HepG2 (cell line): ENCODE measurements at places on chromosomes 1 and 21. TPM values are rescaled to one million over a fixed set of nuclear protein-coding genes. Genes with fewer than 3 reads are reported as not detected.

EFNA1 gene
- total RNA-seq: 41.2 and 81.8 TPM in 2 replicates

KRTAP7-1 gene
- not detected in 2 replicates for total RNA-seq

- DNase-seq: no peak
- H3K27me3 ChIP-seq: no peaks in the 10 kb centered on the region
- no peak overlapping the region for H3K27ac ChIP-seq
- H3K4me3 ChIP-seq: no peak overlapping the region
Observed at GRCh38 chr1:150484431-150484830, 2.8 kb upstream of the TARS2 start.

GRCh38 chr1:207414606-207415108 is 39.5 kb upstream of the CR2 start:
- H3K27ac ChIP-seq: no peak overlapping the region
- H3K4me1 ChIP-seq: no peaks in the 10 kb centered on the region
- H3K36me3 ChIP-seq: no peaks in the 10 kb centered on the region

TENT5C gene
- 0.02 and 0.04 TPM in 2 replicates for total RNA-seq

- H3K4me3 ChIP-seq: no peak overlapping the region
- no peaks in the 10 kb centered on the region for H3K27me3 ChIP-seq
- H3K36me3 ChIP-seq: no peaks in the 10 kb centered on the region
- DNase-seq: no peak
Observed at GRCh38 chr1:223652436-223652941, 13.0 kb downstream of the CAPN8 start.

GRCh38 chr1:36871146-36871971 is 163.0 kb downstream of the GRIK3 start:
- H3K4me1 ChIP-seq: no peaks in the 10 kb centered on the region
- no peak overlapping the region for H3K27ac ChIP-seq
- no peak overlapping the region for H3K4me3 ChIP-seq
- no peak for DNase-seq

PRR9 gene
- total RNA-seq: not detected in 2 replicates

- no peak overlapping the region for H3K4me3 ChIP-seq
- H3K36me3 ChIP-seq: no peaks in the 10 kb centered on the region
- H3K27me3 ChIP-seq: no peaks in the 10 kb centered on the region; the same call in 1 of the 2 replicates
- DNase-seq: no peak
Observed at GRCh38 chr1:110424699-110425611, 17.5 kb upstream of the LAMTOR5 start.

GRCh38 chr1:222242492-222242891 is 305.4 kb downstream of the HHIPL2 start:
- H3K27me3 ChIP-seq: no peaks in the 10 kb centered on the region
- no peaks in the 10 kb centered on the region for H3K4me1 ChIP-seq
- no peak for DNase-seq
- H3K27ac ChIP-seq: no peak overlapping the region
- H3K4me3 ChIP-seq: no peak overlapping the region
- no peaks in the 10 kb centered on the region for H3K36me3 ChIP-seq

DNA sequence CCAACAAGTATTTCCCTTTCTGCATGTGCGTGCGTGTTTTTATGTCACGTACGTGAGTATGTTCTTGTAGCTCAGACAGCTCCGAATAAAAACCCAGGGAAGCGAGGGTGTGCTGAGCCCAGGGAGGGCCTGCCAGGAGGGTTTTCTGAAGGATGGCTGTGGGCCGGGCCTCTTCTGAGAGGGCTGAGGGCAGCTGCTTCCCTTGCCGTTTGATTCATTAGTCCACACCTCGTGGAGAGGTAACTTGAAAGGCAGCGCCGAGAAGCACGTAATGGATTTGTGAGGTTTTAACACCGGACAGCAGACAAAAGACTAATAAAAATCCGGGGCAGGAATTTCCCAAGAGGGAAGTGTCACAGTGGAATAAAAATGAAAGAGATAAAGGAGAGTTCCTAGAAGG is 29.5 kb downstream of the CD247 start:
- H3K36me3 ChIP-seq: no peaks in the 10 kb centered on the region
- H3K4me3 ChIP-seq: no peak overlapping the region
- DNase-seq: no peak
- no peak overlapping the region for H3K27ac ChIP-seq
- H3K27me3 ChIP-seq: peaks cover 18% of the 10 kb centered on the region

GRCh38 chr1:46370214-46370633 is 23.9 kb upstream of the FAAH start:
- no peak overlapping the region for H3K4me3 ChIP-seq
- H3K27me3 ChIP-seq: no peaks in the 10 kb centered on the region
- H3K27ac ChIP-seq: no peak overlapping the region
- no peak for DNase-seq

GRCh38 chr1:101587741-101588140 is 350.9 kb downstream of the S1PR1 start:
- no peaks in the 10 kb centered on the region for H3K36me3 ChIP-seq
- peak; percentile 25 for DNase-seq
- H3K4me1 ChIP-seq: no peaks in the 10 kb centered on the region
- no peak overlapping the region for H3K27ac ChIP-seq
- H3K27me3 ChIP-seq: no peaks in the 10 kb centered on the region

SLC30A10 gene
- 14.7 and 30.2 TPM in 2 replicates for total RNA-seq

KTI12 gene
- total RNA-seq: 10.2 and 11.8 TPM in 2 replicates

SPRR2G gene
- not detected in 2 replicates for total RNA-seq

- no peak for DNase-seq
- H3K27ac ChIP-seq: no peak overlapping the region
- H3K27me3 ChIP-seq: no peaks in the 10 kb centered on the region
- H3K4me3 ChIP-seq: no peak overlapping the region
- no peaks in the 10 kb centered on the region for H3K4me1 ChIP-seq
- no peaks in the 10 kb centered on the region for H3K36me3 ChIP-seq
Observed at GRCh38 chr1:84434801-84435549, 36.7 kb downstream of the DNASE2B start.

DNA sequence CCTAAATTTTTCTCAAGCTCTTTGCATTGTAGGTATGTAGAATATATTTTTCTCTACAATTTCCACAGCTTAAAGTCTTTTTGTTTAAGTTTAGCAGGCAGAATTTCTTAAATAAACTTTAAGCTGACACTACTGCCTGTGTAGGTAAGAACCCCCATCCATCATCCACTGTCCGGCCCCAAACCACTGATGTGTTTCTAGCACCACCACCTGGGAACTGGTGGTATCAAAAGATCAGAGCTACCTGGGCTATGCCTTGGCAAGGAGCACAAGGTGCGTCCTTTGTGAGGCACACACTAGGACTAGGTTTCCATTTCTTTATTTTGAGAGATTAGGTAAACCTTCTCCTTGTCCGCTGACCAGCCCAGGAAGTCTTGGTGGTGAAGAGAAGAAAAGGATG is 10.5 kb upstream of the LELP1 start:
- H3K27ac ChIP-seq: no peak overlapping the region
- no peaks in the 10 kb centered on the region for H3K4me1 ChIP-seq
- peak; percentile 8 for DNase-seq

- peaks cover 55% of the 10 kb centered on the region for H3K4me1 ChIP-seq
- H3K27me3 ChIP-seq: no peaks in the 10 kb centered on the region; the same call in 2 of the 3 replicates
- no peak overlapping the region for H3K4me3 ChIP-seq
Observed at GRCh38 chr21:34018910-34019309, 54.5 kb upstream of the MRPS6 start.

CBS gene
- 43.5 and 64.7 TPM in 2 replicates for total RNA-seq

OPRD1 gene
- total RNA-seq: 0.02 TPM in 1 of 2 replicates, not detected in the other

GRCh38 chr21:35451276-35451675 is 402.2 kb upstream of the RUNX1 start:
- H3K4me3 ChIP-seq: no peak overlapping the region
- H3K27me3 ChIP-seq: no peaks in the 10 kb centered on the region
- H3K27ac ChIP-seq: no peak overlapping the region
- H3K36me3 ChIP-seq: no peaks in the 10 kb centered on the region
- DNase-seq: no peak
- H3K4me1 ChIP-seq: no peaks in the 10 kb centered on the region

DNA sequence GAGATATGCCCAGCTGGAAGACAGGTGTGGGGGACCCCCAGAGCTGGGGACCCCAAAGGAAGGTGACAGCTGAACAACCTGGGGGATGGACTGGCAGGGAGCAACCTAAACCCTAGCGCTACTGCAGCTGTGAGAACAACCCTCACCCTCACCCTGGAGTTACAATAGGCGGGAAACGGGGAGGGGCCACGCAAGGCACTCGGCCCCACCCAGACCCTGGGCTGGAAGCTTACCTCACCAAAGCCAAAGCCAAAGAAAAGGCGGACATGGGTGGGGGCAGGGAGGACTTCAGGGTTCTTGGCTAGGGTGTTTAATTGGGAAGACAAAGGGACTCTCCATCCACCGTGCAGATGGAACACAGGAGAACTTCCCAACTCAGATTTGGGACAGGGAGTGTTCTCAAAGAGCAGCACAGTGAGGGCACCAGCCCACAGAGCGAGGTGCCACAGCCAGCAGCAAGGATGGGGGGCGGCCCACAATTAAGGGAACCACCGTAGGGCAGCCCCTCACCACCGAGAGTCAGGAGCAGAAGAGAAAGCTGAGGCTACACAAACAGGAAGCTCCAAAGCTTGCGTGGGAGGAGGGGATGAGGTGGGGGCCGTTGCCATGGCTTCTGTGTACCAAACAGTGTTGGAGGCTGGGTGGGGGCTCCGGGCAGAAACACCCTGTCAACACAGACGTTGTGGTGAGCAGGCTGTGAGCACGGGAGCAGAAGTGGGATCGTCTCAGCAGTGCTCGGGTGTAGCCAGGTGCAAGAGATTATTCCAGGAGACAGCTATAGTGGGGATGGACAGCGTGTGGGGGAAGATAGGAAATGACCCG is 1.9 kb downstream of the TAGLN2 start:
- peaks cover 32% of the 10 kb centered on the region for H3K27me3 ChIP-seq
- peaks cover 41% of the 10 kb centered on the region for H3K4me1 ChIP-seq
- H3K4me3 ChIP-seq: peak overlapping the region; percentile 56

GOLT1A gene
- 19.4 and 28.0 TPM in 2 replicates for total RNA-seq

DNA sequence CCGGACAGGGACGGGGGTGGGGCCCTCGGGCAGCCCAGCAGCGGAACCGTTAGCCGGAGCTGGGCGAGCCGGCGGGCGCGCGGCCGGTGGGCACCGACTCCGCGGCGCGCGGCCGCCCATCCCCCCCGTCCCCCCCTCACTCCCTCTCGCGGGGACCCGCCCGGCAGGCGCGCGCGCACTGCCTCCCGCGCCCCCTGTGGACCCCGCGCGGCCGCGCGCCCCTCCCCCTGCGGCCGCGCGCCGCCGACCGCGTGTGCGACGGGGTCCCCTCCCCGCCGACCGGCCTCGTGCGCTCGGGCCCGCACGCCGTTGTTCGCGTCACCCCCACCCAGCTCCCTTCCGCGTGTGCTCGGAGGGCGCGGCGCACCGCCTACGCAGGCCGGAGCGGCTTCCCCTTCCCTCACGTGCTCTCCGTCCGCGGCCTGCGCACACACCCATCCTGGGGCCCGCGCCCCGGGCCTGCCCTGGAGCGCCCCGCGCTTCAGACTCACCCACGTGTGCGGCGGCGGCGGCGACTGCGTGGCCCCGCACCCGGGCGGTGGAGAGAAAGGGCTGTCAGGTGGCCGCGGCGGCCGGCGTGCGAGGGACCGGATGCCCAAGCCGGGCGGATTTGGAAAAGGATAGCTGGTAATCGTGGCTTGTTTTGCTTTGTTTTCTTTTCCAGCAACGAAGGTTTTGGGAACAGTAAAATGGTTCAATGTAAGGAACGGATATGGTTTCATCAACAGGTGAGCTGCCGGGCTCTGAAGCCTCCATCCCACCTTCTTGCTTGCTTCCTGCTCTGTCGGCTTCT is 717 bp downstream of the YBX1 start:
- peaks cover 12% of the 10 kb centered on the region; the same call in 2 of the 3 replicates for H3K36me3 ChIP-seq
- peak overlapping the region; percentile 66 for H3K4me3 ChIP-seq
- H3K27me3 ChIP-seq: no peaks in the 10 kb centered on the region
- peak; percentile 31 for DNase-seq

ATAD3C gene
- 3.2 and 4.7 TPM in 2 replicates for total RNA-seq

GRCh38 chr1:198788561-198789064 is 149.8 kb downstream of the PTPRC start:
- H3K4me1 ChIP-seq: no peaks in the 10 kb centered on the region
- no peak overlapping the region for H3K4me3 ChIP-seq
- H3K27me3 ChIP-seq: no peaks in the 10 kb centered on the region; the same call in 1 of the 2 replicates
- H3K36me3 ChIP-seq: no peaks in the 10 kb centered on the region

DNA sequence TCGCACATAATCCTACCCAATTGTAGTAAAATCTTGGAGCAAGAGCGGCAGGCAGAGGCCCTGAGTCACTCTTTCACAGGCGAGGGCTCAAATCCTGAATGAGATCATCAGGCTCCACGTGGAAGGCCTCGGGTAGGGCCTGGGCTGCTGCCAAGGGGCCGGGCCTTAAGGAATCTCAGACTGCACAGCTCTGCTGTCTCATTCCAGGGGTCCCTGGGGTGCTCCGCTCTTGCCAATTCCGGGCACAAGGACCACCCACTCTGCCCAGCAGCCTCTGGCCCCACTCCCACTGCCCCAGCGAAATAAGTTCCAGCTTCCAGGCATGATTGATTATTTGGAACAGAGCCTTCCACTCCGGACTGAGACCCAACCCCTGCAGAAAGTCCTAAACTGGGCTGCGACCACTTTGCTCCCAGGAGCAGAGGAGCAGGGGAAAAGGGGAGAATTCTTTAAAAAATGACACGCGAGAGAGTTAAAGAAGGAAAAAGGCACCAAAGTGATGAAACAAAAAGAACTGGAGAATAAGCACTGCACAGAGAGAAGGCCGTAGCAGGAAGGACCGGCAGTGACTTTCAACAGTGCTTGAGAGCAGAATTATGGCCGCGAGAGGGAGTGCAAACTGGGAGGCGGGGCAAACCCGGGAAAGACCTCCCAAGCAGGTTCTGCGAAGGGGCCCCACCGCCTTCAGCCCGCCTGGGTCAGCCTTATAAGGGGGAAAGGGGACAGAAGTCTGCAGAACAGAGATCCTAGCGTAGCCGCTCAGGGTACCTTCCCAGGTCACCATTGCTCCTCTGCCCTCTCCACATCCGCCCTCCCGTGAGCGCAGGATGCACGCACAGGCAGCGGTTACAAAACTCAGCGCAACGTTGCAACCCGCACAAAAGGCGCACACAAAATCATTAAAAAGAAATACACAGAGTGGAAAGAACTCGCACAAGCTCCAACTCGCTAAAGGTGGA is 2.0 kb downstream of the ADAMTS1 start:
- 0 out of 2 replicates have a peak, but pooled peaks cover 27% of the 10 kb centered on the region for H3K4me1 ChIP-seq
- peaks cover 7% of the 10 kb centered on the region; the same call in 1 of the 2 replicates for H3K27me3 ChIP-seq
- no peak overlapping the region for H3K4me3 ChIP-seq
- H3K36me3 ChIP-seq: no peaks in the 10 kb centered on the region
- no peak for DNase-seq

- H3K4me3 ChIP-seq: no peak overlapping the region
- H3K36me3 ChIP-seq: no peaks in the 10 kb centered on the region
- H3K4me1 ChIP-seq: peaks cover 21% of the 10 kb centered on the region
- DNase-seq: no peak
Observed at GRCh38 chr1:206037581-206037980, 13.9 kb upstream of the CTSE start.

DNA sequence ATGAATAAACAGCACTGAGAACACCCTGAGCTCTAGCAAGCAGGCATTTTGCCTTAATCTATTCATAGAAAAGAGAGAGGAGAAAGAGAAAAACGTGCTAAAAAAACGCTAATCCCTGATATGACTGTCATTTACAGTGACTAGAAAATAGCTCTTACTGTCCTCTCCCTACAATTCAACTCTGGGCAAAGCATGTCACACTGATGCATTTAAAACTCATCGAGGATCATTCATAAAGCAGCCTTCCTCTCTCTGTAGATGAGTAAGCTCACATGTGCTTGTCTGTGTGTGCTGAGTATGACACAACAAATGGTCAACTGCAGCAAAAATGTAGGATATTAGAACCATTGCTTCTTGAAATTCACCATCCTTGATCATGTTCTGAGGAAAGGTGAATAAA is 109.0 kb downstream of the SGIP1 start:
- no peaks in the 10 kb centered on the region for H3K4me1 ChIP-seq
- no peaks in the 10 kb centered on the region for H3K36me3 ChIP-seq
- no peak overlapping the region for H3K4me3 ChIP-seq
- no peaks in the 10 kb centered on the region for H3K27me3 ChIP-seq
- DNase-seq: no peak
- no peak overlapping the region for H3K27ac ChIP-seq

OR10Z1 gene
- not detected in 2 replicates for total RNA-seq
